ENCODE measurements at places on chromosomes 11 and 22.
A peak's percentile ranks its signal among the peaks of the same experiment; 100 is the strongest.

GRCh38 chr11:115409691-115410220 is 94.5 kb downstream of the CADM1 start:
- no peak for DNase-seq

DNA sequence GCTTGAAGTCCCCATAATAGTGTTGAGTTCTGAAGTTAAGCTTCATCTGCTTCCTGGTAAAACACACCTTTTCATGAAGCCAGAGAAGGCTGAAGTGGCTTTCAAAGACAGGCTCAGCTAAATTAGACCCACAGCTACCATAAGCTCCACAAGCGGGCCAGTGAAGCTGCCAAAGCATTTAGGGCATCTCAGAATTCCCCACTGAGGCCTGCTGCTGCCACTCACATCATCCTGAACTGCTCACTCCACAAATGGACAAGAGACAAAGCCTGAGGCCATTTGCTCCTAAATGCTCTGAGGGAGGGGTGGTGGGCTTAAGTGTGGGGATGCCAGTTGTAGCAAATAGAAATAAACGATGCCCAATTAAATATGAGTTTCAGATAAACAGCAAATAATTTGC is 14.6 kb downstream of the CCDC83 start:
- no peak for DNase-seq

- no peak for DNase-seq
Measured at GRCh38 chr11:119622454-119623143, 106.4 kb downstream of the NECTIN1 start.

- DNase-seq, result peak; percentile 25
Measured at GRCh38 chr22:22787786-22788459, 99.7 kb upstream of the IGLL5 start.

GRCh38 chr11:30365793-30366517 is 43.1 kb downstream of the ARL14EP start:
- no peak for DNase-seq

DNA sequence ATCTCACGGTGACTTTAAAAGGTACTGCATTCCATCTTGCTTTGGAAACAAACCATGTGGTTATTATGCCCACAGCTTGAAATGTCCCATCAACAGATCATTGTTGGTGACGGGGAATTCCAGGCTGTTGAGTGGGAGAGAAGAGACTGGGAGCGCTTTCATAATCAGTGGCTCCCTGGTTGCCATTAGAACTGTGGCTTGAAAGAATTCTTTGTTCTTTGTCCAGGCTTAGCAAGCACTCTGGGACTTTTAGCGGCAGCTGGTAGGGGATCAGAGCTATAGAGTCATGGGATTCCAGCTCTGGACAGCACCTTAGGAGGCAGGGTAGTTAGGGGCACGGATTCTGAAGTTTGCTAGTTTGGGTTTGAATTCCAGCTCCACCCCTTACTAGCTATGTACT is 22.0 kb downstream of the MMP20 start:
- DNase-seq, result no peak

- no peak for DNase-seq
Measured at GRCh38 chr11:75586395-75586794, 24.3 kb downstream of the SERPINH1 start.

DNA sequence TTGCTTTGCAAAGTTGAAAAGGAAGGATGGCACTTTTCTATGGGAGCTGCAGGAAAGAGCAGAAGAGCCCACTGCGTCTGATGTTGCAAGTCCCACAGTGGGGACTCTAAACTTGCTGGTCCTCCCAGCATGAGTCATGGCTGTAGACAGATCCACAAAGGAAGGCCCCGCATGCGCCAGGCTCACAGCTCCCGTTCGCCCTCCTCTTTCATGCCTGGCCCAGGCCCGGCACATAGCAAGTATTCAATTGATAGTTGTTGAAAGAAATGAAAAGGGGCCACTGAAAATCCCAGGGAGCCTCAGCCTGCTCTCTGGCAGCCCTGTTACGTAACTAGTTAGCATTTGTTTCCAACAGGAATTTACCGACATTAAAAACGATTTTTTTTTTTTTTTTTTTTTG is 18.9 kb downstream of the AP1B1 start:
- peak; percentile 89 for DNase-seq

- DNase-seq, result no peak
Measured at GRCh38 chr11:78039391-78039918, 16.4 kb upstream of the KCTD14 start.

DNA sequence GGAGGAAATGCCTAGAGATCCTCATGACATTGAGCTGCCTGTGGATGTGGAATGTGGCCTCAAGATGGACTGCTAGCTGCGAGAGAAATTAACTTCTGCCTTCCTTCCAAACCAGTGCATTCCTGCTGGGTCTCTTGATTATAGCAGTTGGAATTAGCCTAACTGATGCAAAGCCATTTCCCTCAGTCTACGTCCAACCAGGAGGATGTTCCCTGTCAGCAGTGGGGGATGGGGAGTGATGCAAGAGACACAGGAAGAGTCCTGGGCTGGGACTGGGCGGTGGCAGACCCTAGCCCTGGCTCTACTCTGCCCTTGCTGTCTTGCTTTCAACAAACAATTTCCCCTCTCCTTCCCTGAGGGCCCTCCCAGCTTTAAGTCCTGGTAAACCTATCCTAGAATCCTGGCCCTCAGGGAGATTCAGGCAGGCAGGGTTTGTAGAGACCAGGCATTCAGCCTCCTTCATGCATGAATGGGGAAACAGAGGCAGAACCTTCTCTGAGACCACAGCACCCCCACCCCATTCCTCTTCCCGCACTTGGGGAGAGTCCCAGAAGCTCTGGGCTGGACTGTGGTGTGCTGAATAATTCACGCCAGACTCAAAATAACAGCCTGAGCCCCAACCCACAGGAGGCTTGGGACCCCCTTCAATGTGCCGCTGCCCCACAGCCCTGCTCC is 17.0 kb downstream of the C11orf96 start:
- no peak for DNase-seq

DNA sequence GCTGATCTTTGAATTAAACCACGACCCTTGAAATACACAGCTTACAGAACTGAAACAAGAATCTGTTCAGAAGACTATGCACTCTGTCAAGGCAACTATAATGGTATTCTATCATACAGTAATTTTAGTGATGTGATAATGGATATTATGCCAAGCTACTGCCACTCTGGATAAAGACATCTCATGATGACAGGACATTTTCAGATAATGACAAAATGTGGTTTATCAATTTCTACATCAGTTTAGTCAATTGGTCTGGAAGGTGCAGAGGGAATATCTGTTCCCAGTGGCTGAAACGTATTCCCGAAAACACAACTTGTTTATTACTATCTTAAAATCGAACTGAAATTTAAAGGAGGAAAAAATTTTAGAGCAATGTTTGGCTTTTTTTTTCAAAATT is 1009.6 kb upstream of the CCDC90B start:
- no peak for DNase-seq

DNA sequence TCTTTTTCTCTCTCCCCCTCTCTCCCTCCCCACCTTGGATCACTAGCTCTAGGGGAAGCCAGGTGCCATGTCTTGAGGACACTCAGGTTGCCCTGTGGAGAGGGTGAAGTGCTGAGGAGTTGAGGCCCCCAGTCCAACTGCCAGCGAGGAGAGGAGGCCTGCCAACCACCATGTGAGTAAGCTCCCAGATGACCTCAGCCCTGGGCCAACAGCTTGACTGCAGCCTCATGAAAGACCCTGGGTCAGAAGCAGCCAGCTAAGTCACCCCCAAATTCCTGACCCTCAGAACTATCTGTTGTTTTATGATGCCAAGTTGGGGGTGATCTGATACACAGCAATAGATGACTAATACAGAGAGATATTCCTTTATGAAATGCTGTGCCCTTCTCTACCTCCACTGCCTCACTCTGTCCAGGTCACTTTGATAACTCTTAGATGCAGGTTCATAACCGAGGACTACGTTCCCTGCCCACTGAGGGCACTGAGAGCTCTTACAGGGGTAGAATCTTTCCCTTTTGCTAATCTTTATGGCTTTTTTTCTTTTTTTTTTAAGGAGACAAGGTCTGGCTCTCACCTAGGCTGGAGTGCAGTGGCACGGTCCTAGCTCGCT is 8.0 kb downstream of the ARFGAP3 start:
- DNase-seq, result no peak

GRCh38 chr11:84333221-84333620 is 1047.1 kb upstream of the CCDC90B start:
- DNase-seq, result no peak

DNA sequence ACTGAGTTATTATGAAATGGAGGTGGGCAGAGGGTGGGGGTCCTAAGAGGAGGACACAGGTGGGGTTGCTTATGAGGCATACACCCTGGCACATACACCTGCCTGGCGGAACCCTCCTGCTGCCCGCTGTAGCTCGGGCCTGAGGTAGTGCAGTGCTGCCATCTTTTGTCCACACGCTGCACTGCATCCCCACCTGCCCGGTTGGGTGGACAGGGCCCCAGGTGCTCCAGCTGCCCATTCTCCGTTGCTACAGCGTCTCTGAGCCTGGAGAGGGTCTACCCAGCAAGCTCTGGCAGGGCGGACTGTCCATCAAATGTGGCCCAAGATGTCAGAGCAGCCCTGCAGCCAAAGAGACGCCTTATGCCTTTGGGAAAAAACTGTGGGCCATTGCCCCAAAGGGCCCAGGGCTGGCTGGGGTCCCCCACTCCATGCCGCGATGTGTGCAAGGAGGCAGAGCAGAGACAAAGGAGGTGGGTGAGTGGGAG is 131.2 kb downstream of the BUD13 start:
- DNase-seq, result no peak

DNA sequence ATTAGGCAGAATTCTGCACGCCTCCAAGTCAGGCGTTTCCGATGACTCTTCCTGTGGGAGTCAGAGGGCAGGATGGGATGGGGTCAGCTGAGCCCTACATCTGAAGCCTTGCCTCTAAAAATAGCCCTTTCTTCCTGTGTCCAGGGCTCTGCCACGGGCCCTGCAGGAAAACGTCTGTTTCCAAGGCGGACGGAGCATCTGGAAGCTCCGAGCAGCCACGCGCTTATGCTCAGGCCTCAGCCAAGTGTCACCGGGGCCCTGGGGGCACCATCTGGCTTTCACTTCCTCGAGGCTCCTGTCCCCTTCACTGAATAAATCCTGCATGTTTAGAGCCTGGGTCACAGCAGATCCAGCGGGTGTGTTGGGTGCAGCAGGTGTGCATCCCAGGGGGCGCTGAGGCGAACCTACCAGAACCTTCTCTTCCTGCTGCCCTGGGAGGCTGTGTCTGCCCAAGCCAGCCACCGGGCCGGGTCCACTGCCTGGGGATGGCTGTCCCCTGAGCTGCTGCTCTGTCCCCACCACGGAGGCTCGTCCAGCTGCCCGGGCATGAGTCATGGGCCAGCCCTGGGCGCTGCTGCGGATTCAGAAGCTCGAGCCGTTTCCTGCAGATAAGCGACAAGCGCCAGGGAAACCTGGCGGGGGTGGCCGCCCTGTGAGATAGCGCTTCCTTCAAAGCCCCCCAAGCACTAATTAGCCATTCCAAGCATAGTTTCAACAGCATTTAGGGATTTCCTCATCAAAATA is 32.0 kb upstream of the LINC01488 start:
- peak; percentile 79 for DNase-seq

DNA sequence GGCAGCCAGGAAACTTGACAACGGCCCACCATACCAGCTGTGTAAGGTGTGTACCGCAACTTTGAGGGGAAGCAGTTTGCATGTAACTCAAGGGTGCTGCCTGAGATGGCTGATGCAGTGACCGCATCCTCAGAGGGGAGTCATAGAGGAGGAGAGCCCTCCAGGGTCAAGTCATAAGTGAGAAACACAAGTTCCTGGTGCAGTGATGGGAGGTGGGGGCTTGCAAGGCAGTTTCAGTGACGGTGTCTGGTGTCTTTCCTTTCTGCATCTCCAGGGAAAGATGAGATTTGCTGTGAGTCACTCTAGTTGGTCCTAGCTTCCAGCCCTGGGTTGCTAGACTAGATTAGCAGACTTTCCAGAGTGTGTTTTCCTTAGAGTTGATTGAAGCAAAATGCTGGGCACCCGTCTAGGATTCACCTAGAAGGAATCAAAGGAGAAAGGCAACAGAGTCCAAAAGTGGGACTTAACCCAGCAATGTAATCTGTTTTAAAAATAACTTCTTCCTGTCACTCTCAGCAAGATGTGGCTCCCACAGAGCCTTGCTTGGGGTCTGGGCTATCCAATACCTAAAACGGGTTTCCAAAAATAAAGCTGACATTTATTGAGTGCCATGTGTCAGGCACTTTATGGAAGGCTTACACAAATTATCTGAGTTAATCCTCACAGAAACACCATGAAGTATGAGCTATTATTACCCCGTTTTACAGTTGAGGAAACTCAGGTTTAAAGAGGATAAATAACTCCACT is 265.4 kb upstream of the PLET1 start:
- no peak for DNase-seq

DNA sequence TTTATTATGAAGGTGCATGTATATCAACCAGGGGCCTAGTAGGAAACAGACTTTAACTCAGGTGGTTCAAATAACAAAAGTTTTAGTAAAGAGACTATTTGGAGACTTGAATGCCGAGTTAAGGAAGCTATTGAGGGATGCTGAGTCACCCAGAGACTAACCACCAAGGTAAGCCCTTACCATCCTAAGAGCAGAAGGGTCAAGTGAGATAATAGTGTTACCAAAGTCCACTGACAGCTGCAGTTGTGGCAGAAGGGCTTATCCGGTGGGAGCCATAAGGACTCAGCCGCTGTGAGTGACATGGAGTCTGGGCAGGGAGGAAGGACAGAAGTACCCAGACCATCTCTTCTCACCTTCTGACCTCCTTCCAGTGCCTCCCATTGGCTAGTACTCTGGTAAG is 134.0 kb downstream of the INSC start:
- DNase-seq, result no peak

- peak; percentile 72 for DNase-seq
Measured at GRCh38 chr11:33892906-33893594, 1.2 kb upstream of the LMO2 start.

- DNase-seq, result no peak
Measured at GRCh38 chr22:41935015-41935351, 8.4 kb upstream of the TNFRSF13C start.

GRCh38 chr11:124746621-124747243 is 5.3 kb downstream of the VSIG2 start:
- peak; percentile 5 for DNase-seq

DNA sequence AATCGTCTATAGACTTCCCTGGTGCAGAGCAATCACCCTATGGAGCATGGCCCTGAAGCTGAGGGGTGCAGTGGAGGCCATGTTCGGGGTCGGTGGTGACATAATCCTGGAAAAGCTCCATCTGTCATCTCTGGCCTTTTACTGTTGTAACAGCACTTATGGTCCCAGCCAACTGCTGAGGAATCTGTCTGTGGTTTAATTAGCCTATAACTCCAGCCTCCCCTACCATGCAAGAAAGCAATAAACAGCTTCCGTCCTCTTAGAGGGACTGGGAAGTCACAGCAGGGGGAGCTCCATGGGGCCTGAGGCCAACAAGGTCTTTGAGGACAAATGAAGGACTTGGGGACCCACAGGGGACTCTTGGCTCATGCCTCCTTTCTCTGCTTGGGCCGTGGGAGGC is 159.1 kb upstream of the NECTIN1 start:
- peak; percentile 47 for DNase-seq

GRCh38 chr11:96049426-96049825 is 125.5 kb upstream of the MTMR2 start:
- no peak for DNase-seq

- no peak for DNase-seq
Measured at GRCh38 chr11:74257959-74258553, 53.4 kb downstream of the P4HA3 start.

All from MV-4-11 (cell line).